ENCODE measurements at places on chromosomes 16 and 17.

DNA sequence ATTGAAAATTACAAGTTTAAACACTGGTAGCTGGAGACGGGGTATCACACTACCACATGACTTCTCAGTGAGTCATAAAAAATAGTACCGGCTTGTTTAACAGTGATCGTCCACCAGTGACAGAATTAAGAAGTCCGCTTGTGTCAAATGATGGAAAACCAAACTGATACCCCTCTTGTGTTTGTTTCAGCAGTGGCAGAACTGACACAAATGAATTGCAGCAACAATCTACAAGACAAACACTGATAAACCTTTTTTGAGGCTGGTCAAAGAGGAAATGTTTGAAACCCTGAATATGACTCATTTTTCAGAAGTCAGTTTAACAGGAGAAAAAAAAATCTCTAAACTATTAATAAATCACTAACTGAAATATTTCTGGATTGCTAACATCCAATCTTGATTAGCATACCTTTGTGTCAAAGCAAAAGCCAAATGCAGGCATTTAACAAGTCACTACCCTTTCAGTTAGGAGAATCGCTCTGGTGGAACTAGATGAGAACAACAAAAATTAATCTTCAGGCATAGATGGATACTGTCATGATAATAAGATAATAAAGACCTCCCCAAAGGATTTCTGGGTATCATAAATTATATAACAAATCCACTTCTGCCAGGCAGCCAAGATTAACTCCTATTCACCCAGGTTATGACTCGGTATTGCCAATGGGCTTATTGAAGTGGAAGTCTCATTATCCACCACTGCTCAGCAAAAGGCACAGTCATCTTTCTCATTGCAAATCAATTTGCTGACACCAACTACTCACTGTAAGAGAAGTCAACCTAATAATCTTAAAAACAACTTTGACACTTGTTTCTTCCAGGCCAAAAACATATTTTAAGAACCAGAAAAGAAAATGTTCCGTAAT lies 20.8 kb downstream of the DCUN1D3 start:
- no peak for DNase-seq

DNA sequence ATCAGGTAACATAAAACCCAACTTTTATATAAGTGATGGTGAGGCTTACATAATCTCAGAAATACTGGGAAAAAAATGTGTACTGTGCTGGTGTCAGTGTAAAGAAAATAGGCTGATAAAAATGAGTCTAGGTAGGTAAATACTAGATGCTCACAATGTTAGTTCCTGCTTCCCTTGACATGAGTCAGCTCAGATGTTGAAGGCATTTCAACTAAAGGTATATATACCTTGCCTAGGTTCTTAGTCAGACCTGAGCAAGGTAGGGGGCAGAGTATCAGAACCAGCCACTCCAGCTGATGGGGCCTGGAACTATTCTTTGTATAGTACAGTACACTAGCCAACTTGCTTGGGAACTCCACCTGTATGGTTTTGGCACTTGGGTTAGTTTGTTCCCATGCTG lies 51.0 kb upstream of the CA10 start:
- DNase-seq: no peak

DNA sequence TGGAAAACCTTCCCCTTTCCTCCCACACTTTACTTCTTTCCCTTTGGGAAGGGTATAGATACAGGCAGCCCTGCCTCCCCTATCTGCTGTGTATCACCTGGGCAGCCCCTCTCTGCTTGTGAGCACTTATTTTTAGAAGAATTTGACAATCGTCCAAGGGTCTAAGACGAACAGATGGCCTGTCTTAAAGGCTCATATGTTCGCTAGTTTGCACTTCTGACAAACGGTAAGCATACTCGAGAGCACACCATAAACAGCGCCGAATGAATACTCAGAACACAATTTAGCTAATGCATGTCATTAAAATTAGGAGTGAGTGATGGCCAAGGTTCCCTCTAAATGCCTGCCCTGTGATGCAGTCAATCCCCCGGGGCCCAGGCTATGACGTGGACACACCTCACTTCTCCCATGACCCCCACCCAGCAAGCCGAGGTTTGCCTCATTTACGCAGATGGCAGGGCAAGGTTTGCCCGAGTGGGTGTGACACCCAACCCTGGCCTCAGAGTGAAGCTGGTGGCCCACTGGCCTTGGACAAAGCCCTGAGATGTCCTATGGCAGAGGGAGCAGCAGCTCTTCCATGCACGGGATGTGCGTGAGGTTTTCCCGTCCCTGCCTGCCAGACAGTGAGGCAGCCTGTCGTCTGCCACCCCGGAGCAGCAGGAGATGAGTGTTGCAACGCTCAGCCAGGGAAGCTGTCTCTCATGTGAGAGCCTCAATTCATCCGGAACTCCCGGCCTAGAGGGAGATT lies 125.2 kb downstream of the C16orf78 start:
- DNase-seq: no peak

DNA sequence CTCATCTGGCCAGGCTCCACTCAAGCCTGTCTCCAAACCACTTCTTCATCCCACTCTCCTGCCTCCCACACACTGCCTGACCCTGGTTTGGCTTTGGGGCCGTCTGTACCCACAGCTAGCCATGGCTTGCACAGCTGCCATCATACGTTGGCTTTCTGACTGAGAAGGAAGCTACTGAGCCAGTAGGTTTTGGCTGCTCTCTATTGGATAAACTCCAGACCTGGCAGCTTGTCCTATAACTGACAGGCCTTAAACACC lies 3.9 kb downstream of the MIF4GD start:
- peak; percentile 64 for DNase-seq

DNA sequence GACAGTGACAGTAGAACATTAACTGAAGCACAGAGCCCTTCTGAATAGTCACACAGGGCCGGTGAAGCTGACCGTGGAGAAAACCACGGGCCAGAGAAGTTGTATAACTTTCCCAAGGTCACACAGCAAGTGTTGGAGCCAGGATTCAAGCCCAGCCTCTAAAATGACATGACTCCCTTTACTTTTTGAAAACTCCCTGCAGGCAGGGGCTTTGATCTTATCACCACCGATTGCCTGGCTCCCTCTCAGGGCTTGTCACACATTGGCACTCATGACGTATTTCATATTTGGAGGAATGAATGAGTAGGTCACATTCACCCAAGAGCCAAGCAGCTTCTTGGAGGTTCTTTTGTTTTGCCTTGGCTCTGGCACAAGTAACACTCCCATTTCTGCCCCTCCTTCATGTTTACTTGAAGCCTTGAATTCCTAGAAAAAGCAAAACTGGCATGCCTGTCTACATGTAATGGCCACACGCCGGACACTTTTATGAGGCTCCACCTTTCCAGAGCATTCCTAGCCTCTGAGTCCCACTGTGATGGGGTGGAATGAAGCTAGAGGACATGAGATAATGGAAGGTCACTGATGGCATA lies 13.3 kb upstream of the RBBP6 start:
- no peak for DNase-seq

DNA sequence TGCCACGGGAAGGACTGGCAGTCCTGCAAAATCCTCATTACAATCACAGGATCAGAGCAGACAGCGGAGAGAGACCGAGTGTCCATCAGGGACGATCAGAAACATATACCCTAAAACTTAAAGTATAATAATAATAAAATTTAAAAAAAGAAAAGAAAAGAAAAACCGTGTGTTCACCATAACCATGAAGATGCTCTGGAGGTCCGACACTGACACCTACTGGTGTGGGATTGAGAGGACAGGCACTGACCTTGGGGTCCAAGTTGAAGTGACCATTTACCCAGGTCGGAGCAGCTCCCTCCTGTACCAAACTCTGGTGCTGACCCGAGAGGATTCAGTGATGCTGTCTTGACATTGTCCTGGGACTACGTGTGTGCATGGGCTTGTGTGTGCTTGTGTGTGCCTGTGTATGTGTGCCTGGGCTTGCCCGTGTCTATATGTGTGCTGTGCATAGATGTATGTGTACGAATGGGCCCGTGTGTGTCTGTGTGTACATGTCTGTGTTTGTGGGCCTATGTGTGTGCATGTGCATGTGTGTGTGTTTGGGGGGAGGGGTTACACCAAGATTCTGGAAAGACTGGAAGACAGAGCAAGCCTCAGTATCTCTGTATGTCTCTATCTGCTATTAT lies 10.0 kb upstream of the CD300LD start:
- no peak for DNase-seq

- no peak for DNase-seq
Measured at GRCh38 chr17:19677736-19678379, 29.3 kb downstream of the ALDH3A2 start.

DNA sequence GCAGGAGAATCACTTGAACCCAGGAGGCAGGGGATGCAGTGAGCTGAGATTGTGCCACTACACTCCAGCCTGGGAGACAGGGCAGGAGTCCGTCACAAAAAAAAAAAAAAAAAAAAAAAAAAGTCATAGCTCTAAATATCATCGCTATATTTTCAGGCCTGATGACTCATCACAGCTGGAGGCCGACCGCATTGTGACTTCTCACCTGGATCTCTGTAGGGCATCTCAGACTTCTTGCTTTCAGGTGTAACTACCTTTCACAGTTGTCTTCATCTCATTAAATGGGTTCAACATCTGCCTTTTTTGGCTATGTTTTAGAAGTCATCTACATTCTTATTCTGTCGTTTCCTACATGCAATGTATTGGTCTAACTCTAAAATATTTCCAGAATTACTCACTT lies 353.1 kb upstream of the MON1B start:
- DNase-seq: no peak

DNA sequence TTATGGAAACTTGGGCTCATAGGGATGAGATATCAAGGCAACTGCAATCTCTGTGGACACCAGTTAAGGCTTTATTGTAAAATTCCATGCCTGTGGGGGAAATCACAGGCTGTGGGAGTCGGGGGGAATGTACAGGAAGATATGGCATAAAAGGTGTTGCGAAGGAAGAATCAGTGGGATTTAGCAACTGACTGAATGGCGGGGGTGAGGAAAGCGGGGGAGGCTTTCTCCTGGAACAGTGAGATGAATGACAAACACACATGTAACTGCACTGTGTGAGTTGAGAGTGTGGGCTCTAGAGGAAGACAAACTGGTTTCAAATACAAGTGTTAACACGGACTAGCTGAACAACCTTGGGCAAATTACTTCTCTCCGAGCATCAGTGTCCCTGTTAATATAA lies 143.7 kb downstream of the PRKCB start:
- DNase-seq: no peak

GRCh38 chr17:3959295-3959899 lies 4.8 kb downstream of the ATP2A3 start:
- DNase-seq: no peak

GRCh38 chr17:42118545-42118944 lies 2.6 kb downstream of the KAT2A start:
- DNase-seq: no peak

- DNase-seq: peak; percentile 100
Measured at GRCh38 chr17:7931709-7932482, at the start of the genes CNTROB and TRAPPC1. Gene CNTROB, plus strand, starts transcription at chr17:7932206. Its CDS starts 874 bp downstream, at chr17:7933080. Gene TRAPPC1, minus strand, starts transcription at chr17:7931946. Its CDS starts 117 bp downstream, at chr17:7931829.

DNA sequence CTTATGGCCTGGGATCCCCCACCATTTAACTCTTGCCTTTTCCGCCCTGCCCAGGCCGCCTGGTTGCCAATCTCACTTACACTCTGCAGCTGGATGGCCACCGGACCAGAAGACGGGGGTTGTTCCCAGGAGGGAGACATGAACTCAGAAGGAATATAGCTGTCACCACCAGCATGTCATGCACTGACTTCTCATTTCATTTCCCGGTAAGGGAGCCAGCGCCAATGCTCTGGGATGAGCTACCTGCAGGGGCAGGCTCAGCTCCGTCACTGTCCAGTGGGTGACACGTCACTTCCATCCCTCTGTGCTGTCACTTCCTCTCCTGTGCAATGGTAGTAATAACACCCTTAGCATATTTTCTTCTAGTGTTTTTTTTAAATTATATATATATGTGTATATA lies 26.7 kb downstream of the ITGAL start:
- DNase-seq: no peak

GRCh38 chr17:28950017-28950751 lies 1.1 kb downstream of the PHF12 start:
- DNase-seq: no peak

DNA sequence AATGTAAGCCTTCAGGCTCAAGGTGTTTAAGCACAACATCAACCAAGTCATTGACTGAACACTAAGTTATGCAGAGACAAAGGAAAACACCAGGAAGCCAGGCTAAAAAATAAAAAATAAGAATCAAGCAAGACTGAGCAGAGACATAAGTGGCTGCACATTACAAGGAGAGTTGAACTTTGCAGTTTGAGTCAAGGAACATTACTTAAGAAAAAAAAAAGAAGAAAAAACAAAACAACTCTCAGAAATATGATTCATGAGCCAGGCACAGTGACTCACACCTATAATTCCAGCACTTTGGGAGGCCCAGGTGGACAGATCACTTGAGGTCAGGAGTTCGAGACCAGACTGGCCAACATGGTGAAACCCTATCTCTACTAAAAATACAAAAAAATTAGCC lies 168.1 kb downstream of the C16orf95 start:
- no peak for DNase-seq

DNA sequence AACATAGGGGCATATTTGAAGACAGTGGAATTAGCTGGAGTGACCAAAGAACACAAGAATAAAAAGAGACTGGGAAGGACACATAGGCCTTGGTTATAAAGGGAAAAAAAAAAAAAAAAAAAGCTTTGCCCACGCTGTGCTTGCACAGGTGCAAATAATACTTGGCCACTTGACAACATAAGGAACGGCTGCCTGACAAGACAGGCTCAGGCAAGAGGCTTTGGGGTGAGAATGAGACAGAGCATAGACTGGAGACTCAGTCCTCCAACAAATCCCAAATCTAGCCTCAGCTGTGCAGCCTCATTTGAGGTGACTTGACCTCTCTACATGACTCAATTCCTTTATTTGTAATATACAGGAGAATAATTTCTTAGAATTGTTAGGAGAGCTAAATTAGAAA lies 332.8 kb upstream of the DYNLRB2 start:
- DNase-seq: no peak

DNA sequence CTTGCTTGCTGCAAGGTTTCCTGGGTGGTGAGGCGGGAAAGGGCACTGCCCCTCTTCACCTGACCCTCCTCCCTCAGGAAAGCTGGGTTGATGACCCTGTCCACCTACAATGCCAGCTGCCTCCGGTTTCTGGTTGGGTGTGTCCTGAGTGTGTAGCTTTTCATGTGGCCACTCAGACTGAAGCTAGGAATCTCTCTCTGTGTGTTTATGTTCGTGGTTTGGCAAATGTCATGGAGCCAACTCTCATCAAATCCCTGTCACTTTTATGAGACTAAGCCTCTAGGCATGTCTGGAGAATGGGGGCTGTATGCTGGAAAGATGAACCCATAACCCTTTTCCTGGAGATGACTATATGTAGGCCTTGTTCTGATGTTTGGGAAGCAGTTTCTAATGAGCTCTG lies 17.1 kb downstream of the PLEKHG4 start:
- DNase-seq: no peak

GRCh38 chr16:17382514-17382913 lies 88.2 kb downstream of the XYLT1 start:
- DNase-seq: no peak

DNA sequence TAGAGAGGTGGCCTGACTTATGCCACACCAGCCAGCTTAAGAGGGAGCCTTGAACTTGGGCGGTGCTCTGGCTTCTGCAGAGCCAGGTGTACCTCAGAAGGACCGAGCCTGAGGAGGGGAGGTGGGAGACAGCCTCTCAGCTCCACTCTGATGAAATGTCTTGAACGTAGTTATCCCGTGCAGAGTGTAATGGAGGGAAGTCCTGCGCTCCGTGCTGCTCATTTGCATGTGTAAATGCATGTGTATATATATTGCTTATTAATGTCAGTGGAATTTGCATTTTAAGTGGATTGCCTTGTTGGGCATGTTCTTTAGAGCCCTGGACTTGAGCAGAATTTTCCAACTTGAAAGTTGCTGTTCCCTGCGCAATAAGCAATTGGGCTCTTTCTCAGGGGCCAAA lies 264.9 kb upstream of the SDK2 start:
- no peak for DNase-seq

GRCh38 chr17:38628441-38628840 lies 22.7 kb upstream of the SRCIN1 start:
- DNase-seq: no peak

- DNase-seq: no peak
Measured at GRCh38 chr16:88349903-88350900, 32.6 kb upstream of the ZNF469 start.

All from spinal cord (tissue), 10 donors.